ENCODE measurements at places on chromosomes 3 and 15.

GRCh38 chr15:48533982-48534381 lies 111.5 kb downstream of the FBN1 start:
- DNase-seq = no peak

DNA sequence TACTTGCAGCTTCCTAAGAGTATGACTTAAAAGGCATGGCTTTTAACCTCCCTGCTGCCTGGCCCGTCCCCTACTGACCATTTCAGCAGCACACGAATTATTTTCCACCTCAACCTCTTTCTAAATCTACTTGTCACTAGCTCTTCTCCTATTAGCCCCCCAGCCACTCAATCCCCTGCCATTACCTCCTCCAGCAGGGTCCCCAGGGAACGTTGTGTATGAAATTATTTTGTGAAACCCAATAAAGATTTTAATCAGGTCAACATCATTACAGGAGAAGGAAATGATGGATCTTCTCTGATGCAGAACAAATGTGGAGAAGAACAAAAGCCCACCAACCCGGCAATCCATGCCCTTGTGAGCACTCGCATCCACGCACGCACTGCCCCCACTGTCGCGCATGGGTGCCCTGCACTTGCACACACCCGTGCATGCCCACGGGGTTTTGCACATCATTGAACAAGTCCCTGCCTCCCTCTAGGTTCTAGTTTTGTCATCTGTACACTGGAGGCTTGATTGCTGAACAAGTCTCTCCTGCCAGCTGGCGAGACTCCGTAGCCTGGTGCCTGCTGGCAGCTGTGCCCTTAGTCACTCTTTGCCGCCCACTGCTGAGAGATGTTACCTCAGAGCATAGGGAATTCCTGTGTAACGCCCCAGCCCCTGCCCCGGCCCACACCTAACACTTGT lies 51.6 kb downstream of the LINGO1 start:
- DNase-seq = no peak

DNA sequence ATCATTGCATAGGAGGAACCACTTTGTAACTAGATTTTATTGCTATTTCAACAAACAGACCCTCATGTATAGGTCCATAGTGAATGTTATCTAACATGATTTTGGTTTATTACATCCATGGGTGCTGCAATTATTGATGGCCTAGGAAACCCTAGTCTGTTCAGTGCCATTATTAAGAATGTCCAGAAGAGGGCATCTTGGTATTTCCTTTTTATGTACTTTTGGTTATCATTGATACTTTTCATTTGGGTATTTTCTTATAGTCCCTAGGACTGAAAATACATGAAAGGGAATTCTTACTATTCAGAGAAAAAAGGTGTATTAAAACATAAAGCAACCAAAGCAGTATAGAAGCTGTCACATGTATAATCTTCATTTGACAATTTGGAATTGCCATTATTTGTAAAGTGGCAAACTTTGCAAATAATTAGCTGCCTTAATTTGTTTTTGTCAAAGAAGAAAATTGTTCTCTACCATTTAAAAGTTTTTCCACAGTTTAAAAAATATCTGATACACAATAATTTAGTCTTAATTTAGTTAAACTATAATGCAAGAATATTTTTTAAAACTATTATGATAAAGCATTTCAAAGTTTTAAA lies 48.7 kb downstream of the CNOT10 start:
- DNase-seq = peak; percentile 30

DNA sequence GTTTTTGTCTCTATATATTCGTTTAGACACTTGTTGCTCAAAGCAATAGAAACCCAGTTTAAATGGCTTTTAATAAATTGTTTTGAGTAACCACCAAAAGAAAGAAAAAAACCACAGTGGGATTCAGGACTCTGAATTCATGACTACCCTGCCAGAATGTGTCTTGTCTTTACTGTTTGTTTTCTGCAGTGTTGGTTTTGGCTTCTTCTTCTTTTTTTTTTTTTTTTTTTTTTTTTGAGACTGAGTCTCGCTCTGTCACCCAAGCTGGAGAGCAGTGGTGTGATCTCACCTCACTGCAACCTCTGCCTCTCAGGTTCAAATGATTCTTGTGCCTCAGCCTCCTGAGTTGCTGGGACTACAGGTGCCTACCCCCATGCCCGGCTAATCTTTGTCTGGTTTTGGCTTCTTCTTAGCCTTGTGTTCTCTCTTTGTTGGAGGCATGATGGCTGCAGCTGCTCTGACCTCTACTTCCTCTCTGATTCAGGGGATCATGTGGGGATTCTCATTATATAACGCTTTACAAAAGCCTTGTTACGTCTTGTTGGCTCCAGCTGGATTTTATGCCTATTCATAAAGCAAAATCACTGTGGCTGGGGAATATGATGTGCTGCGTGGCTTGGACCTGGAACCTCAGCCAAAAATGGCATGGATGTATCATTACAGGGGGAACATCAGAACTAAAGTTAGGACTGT lies 54.0 kb downstream of the PLS1 start:
- no peak for DNase-seq

- DNase-seq = no peak
These were observed 58.5 kb upstream of the ZNF148 start for GRCh38 chr3:125433611-125434041.

DNA sequence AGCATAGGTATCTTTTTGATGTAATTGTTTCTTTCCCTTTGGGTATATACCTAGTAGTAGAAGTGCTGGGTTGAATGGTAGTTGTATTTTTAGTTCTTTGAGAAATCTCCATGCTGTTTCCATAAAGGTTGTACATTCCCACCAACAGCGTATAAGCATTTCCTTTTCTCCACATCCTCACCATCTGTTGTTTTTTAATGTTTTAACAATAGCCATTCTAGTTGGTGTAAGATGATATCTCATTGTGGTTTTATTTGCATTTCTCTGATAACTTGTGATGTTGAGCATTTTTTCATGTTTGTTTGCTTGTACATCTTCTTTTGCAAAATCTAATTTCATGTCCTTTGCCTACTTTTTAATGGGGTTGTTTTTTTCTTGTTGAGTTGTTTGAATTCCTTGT lies 80.0 kb upstream of the TMC3 start:
- no peak for DNase-seq

DNA sequence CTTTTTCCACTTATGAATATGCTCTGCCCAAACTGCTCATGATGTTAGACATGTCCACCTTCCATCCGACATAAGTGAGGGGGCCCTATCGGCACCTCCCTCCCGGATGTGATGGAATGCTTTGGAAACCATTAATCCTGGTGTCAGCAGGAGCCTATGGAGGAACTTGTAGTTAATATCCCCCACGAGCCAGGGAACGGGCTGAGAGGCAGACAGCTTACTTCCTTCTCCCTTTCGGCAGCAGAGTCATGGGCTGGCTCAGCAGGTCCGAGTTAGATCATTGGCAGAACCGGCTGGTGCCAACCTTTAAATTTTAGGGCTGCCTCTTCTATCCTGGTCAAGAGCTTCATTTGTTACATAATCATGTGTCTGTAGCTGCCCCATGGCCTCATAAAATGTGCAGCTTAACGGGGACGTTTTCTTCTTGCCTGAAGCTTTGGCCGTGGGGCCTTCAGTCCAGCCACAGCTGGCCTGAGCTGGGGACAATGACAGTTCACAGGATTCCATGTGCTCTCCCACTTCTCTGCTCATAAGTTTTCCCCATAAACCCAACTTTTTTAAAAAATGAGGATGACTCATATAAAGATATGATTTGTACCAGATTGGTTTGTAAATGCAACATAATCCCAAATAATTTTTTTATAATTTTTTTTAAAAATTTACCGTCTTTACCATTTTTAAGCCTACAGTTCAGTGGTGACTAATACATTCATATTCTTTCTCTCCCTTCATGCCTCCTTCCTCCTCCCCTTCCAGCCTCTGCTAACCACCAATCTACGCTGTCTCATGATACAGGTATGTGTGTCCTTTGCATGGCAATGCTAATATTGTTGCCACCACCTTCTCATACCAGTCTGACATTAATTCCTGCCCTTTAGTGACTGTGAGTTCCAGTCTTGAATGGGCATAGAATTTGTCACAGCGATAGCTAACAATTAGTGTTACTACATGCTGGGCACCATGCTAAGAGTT lies 62.2 kb upstream of the RGMA start:
- DNase-seq = no peak

GRCh38 chr15:64844576-64845145 lies 2.9 kb downstream of the PLEKHO2 start:
- DNase-seq = no peak

DNA sequence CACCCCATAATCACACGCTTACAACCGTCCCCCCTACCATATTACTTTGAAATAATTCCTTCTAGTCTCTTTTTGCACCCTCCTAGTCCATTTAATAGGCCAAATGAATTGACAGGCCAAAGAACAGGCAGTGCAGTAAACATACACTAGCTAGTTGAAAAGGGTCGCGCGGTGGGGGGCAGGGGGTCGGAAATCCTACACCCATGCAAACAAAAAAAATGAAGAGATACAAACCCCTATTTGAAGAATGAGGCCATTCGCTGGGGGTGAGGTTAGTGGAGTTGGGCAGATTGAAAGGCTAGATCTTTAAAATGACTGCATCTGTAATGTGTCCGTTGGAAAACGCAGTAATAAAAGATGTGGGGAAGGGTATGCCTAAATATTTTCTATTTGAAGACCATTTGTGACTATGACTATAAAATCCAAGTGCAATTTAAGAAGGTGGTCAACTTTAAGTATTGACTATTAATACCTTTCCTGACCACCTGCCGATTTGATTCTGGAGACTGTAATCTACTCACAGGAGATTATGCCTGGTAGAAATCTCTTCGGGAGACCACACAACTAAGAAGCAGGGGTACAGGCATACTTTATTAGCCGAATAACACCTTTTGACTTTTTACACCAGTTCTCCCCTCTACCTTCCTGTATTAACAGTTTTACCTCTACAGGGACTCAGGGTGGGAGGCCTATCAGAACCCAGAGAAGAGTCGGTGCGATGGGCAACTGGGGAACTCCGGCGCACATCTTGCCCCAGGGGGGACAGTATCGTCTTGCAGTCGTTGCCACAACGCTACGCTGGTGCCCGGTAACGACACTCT lies 762 bp upstream of the ARL6 start:
- DNase-seq = no peak

GRCh38 chr3:95272781-95273180 lies 1209.9 kb downstream of the NSUN3 start:
- DNase-seq = no peak

DNA sequence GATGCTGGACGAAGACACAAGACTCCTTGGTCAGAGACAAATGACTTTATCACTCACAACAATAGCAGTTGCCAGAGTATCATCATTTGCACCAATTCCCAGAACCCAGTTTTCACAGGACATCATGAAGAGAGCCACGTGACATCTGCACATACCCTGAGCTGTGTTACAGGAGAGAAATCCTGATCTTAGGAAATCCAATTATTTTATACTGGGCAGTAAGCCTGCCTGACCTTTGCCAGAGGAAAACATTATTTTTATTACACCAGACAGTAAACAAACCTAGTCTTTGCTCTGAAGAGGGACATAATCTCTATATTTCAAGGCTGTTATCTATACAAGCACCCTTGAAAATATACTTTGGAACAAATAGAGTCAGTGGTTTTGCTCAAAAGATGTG lies 77.4 kb downstream of the ZBBX start:
- no peak for DNase-seq

DNA sequence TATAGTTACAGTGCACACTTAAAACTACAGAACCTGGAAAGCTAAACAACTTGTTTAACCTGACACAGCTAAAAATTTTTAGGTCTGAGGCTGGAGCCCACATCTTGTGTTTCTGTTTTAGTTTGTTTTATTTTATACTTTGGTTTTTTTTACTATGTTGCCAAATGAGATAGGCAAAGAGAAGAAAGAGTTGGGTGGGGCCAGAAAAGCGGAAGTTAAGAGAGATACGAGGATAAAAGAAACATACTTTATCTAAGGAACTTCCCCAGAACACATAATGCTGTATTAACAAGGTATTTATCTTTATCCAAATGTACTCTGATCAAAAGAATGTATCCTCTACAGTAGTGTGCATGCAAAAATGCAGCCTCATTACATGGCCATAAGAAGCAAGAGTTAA lies 1145.7 kb downstream of the EPHA3 start:
- DNase-seq = no peak

DNA sequence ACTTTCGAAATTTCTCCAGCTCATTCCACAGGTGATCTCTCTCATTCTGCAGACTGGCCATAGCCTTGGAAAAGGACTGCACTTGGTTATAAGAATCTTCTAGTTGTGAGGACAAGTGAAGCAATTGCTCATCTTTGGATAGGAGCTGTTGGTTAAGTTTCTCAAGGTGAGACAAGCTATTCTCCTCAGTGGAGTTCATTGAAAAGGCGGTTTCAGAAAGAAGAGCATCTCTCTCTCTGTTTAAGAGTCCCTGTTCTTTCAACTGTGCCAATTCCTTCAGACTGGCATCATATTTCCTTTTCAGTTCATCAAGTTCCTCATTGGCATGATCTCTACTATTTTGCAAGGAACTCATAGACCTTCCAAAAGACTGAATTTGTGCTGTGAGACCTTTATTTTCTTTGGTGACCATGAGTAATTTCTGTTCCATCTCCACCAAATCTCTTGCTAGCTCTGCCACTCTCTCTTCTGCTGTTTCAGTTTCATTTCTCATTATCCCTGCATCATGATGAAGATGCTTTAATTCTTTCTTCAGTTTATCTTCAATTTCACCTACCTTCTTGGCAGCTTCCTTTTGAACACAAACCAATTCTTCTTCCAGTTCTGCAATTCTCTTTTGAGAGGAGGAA lies 30.2 kb upstream of the HCLS1 start:
- DNase-seq = no peak

DNA sequence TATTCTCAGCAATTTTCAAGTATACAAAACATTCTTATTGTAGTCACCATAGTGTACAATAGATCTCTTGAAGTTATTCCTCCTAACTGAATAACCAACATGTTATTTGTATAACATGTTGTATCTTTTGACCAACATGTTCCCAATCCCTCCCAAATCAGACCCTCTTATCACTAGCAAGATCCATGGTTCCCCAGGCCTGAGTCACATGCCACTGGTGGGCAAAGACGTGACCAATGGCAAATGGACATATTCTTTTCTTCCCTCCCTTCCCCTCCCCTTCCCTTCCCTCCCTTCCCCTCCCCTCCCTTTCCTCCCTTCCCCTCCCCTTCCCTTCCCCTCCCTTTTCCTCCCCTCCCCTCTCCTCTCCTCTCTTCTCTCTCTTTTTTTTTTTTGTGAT lies 45.4 kb downstream of the AMOTL2 start:
- DNase-seq = no peak

DNA sequence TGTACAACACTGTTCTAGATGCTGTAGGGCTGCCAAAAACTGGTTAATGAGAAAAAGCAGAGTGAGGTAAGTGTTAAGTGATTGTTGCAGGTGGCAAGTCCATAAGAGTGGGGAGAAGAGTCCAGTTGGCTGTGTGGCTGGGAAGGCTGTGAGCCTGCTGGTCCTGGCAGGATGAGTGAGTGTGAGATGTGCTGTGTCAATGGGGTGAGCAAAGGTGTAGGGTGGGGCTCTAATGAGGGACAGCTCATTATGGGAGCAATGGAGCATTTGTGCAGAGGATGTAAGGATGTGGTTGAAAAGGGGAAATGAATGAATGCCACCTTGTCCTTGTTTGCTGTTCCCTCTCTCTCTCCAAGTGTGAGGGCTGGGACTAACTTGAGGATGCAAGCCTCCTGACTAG lies 145.3 kb upstream of the ROPN1 start:
- DNase-seq = no peak

GRCh38 chr3:120850381-120851295 lies 57.4 kb upstream of the STXBP5L start:
- DNase-seq = no peak
